ENCODE measurements at places on chromosomes 1 and 21. TPM values are rescaled to one million over a fixed set of nuclear protein-coding genes. Genes with fewer than 3 reads are reported as not detected.

The S100A2 gene
- total RNA-seq, result 1,509 TPM

The PGBD5 gene
- total RNA-seq, result under 0.01 TPM

The CHRNB2 gene
- not detected for total RNA-seq

The OR2T6 gene
- total RNA-seq, result not detected

The NPHS2 gene
- not detected for total RNA-seq

The ZBED6 gene
- total RNA-seq, result 10.6 TPM

The ACKR1 gene
- not detected for total RNA-seq

The ALDH9A1 gene
- 74.7 TPM for total RNA-seq

The ZMPSTE24 gene
- 73.0 TPM for total RNA-seq
